ENCODE measurements at places on chromosomes 1 and 21.

GRCh38 chr1:106603616-106604015 lies 452.9 kb upstream of the PRMT6 start:
- no peak for DNase-seq

DNA sequence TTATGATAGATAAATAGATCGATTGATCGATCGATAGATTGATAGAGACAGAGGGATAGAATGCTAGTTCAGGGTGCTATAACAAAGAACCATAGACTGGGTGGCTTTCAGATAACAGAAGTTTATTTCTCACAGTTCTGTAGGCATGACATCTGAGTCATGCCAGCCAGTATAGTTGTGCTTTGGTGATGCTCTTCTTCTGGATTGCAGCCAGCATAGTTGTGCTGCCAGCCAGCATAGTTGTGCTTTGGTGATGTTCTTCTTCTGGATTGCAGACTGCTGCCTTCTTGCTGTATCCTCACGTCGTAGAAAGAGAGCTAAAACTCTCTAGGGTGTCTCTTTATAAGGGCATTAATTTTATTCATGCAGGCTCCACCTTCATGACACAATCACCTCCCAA lies 860.8 kb downstream of the BRINP3 start:
- no peak for DNase-seq

- no peak for DNase-seq
Observed at GRCh38 chr1:14767075-14767474, 168.6 kb downstream of the KAZN start.

DNA sequence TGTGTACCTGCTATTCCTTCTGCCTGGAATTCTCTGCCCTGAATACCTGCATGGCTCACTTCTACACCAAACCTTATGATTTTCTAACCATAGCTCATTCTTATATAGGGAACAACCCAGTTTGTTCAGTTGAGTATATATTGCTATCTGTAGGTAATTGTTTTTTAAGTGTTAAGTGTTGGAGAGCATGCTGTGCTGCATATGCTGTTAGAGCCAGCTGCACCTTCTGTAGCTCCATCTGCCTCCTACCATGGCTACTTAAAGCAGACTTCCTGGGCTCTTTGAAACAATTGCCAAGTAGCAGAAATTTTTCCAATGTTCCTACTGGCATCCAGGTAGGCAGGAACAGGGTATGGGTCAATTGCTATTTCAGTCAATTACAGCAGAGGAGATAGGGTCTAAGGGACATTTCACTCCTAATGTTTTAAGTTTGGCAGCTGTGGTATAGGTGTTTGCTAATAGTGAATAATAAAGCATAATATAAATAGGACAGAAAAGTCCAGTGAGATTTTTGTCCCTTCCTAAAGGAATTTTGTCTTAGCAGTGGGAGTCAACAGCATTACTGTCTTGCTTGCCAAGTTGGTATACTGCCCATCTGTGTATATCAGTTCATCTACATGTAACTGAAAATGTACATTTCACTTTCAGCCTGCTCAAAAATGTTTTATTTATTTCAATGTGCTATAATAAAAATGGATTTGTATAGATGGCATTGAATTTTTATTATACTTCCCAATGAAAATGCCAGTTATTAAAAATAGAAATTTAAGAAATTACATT lies 34.0 kb upstream of the C1orf115 start:
- no peak for DNase-seq

- no peak for DNase-seq
Observed at GRCh38 chr1:94852788-94853187, 32.6 kb downstream of the SLC44A3 start.

DNA sequence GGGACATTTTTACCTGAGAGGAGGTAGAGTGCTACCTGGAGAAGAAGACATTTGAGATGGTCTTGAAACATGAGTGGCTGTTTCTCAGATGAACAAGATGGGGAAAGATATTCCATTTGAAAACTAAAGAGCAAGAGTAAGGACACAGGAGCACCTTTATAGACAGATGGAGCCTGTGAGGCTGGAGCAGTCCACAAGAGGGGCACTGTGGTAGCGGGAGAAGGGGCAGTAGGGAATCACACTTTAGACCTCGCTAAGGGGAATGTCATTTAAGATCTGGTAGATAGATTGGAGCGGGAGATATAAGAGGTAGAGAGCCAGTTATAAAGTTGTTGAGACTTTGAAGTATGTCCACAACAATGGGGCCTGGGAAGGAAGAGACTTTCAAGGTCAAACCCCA lies 23.4 kb downstream of the DYNLT5 start:
- no peak for DNase-seq

DNA sequence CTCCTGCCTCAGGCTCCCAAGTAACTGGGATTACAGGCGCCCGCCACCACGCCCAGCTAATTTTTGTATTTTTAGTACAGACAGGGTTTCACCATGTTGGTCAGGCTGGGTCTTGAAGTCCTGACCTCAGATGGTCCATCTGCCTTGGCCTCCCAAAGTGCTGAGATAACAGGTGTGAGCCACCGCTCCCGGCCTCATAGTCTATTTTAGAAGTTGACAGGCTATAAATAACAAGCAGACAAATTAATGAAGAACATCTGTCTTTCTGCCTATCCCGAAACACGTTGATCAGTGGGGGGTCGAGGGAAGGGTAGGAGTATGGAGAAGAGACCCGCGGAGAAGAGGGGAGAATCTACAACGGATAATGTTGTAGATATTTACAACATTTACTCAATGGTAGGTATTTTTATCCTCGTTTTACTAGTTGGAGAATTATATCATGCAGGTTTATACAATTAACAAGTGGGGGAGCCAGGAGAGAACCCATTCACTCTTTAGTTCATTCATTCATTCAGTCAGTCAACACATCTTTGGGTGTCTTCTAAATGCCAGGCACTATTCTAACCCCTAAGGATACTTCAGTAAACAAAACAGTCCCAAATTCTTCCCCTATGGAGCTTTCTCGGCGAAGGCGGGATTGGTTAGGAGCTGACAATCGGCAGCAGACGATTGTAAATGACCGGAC lies 497 bp upstream of the IFNAR2 start:
- no peak for DNase-seq

DNA sequence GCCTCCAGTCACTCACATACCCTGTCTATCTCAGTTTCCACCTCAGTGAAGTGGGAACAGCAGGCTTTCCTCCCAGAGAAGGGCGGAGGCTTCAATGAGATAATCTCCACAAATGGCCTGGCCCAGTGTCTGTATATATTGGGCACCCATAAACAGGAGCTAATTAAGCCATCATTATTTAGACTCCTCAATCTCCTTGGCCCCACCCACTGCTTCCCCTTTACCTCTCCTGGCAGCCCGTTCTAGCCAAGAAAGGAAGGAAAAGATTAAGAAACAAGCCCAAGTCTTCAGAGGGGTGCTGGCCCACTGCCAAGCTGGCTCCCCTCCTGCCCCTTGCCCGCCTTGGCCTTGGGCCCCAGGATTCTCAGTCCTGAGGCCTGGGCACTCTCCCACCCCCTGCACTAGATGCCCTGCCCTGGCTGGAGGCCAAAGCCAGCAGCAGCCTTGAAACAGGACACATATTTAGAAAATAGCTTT lies 15.9 kb upstream of the EPB41 start:
- DNase-seq, result no peak

DNA sequence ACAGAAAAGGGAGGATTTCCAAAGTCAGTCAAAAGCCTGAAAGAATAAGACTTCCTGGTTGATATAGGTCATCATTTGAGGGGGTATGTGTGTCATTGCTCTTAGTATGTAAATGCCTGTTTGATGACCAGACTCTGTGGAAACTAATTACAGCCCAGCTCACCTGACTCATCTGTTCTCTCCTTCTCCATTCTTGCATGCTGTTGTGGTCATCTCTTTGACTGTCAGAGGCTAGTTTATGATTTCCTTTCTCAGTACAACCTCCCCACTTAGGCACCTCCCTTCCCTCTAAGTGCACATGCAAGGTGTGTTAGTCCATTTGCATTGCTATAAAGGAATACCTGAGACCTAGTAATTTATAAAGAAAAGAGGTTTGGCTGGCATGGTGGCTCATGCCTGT lies 2.4 kb upstream of the C1orf116 start:
- DNase-seq, result no peak

DNA sequence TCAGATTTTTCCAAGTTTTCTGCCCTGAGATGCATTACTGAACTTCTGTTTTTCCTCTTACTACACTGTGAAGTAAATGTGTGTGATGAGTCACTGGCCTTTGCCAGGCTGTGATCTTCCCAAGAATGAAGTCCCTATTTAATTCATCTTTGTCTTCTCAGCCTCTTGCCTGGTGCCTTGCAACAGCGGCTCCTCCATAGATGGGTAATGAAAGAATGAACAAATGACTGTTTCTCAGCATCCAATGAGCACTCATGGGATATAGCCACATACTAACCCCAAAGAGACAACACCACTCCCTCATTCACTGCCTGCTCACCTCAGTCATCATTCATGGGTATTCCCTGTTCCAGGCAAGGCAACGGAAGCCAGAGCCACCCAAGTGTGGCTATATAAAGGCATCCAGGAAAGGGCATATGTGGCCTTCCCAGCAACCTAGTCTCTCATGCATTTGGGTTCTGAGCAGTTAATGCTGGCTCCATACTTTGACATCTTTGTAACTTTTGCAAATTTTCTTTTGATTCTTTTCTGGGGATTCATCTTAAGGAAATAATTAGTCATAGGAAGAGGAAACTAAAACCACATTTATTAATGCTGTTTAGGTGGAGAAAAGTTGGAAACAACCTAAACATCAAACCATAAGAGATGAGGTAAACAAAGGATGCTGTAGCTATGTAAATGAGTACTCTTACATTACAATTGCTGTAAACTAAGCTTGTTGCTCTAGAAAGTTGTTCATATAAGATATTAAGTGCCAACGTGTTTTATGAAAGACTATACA lies 71.9 kb downstream of the HIVEP3 start:
- no peak for DNase-seq

- no peak for DNase-seq
Observed at GRCh38 chr1:166350490-166350889, 183.7 kb upstream of the FAM78B start.

- DNase-seq, result no peak
Observed at GRCh38 chr1:100404821-100405220, 52.5 kb downstream of the CDC14A start.

GRCh38 chr1:240320659-240321058 lies 229.0 kb downstream of the FMN2 start:
- no peak for DNase-seq

DNA sequence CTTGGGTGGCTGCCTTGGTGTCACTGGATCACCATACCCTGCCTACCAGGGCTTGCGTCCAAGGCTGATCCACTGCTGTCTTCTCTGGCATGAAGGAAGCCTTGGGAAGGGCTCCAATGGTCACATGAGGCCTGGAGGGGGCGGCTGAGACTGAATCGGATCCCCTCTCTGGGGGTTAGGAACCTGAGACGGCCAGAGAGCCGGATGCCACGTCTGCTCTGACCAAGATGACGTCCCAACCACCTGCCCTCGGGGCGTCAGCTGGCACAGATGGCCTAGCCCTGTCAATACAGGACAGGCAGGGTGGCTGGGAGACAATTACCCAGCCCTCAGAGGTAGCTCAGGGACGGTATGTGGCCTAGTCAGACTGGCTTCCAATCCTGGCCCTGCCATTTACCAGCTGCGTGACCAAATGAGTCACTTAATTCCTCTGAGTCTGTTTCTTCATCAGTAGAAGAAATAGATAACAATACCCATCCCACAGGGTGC lies 5.4 kb downstream of the TRIM62 start:
- DNase-seq, result no peak

DNA sequence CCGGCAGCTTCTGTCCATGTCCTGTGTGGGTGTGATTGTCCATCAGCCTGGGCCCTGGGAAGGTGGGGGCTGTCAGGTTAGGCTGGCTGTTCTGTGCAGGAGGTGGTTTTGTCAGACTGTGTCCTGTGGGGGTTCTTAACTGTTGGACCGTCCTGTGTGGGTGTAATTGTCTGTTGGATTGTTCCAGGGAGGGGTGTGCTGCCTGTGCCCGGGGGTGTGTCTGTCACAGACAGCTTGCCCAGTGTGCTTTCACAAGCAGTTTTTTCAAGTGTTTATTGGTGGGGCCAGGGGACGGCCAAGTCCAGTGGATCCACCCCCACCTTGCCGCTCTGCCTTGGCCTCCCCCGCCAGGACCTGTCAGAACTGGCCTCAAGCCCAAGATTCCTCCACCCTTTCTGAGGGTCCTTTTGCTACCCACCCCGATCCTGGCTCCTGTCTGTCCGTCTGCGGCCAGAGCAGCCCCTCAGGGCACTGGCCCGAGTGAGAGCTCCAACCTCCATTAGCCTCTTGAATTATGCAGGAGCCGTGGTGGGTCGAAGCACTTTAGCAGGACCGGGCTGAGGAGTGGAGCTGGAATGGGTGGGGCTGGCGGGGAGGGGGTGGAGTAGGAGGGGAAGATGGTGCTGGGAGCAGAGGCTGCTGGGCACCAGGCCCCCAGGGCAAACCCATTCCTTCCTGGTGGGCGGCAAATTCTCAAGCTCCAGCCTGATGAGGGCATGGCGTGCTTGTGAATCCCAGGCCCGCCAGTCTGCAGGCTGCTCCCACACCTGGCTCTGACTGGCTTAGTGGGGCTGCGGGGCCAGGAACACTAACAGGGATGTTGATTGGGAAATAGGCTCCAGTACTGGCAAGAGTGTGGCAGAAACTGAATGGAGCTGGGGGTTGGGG lies 47.2 kb downstream of the PTPRF start:
- no peak for DNase-seq

GRCh38 chr1:3393987-3394920 lies 60.2 kb upstream of the ARHGEF16 start:
- DNase-seq, result no peak

DNA sequence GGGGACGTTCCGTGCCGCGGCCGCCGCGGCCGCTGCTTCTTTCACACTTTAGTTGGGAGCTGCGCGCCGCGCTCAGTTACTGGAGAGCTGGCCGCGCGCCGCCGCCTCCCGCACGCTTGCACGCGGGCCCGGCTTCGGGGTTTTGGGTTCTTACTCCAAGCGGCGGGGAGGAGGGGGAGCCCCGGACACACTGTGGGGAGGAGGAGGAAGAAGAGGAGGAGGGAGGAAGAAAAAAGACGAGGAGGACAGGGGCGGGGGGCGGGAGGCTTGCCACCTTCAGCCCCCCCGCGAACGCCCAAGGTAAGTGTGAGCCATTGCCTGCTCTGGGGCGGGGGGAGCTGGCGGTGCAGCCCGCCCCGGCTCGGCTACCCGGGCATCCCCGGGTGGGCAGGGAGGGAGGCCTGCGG lies 243 bp downstream of the C1orf21 start:
- DNase-seq, result no peak

- DNase-seq, result no peak
Observed at GRCh38 chr1:4973341-4973740, 318.9 kb downstream of the AJAP1 start.

GRCh38 chr1:62989497-62989896 lies 205.6 kb downstream of the ATG4C start:
- no peak for DNase-seq

- no peak for DNase-seq
Observed at GRCh38 chr21:43728154-43728466, 9.2 kb downstream of the PDXK start.

DNA sequence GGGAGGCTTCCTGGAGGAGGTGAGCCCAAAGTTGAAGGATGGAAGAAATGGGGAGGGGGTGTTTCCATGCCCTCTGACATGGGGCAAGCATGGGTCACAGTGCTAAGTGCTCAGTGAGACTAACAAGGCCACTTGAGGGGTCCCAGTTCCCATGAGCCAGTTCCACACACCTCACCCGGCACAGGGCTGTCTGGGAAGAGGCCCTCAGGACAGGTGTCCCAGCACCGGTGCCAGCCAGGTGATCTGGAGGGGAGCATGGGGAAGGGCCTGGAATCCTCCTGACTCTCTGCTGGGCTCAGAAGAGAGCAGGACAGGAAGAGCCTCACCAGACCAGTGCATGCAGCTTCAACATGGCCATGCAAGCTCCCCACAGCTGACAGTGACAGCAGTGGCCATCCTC lies 294.7 kb upstream of the VAMP3 start:
- DNase-seq, result no peak

- DNase-seq, result no peak
Observed at GRCh38 chr1:205441318-205441633, 14.6 kb downstream of the BLACAT1 start.

GRCh38 chr1:165933446-165934170 lies 106.2 kb downstream of the UCK2 start:
- DNase-seq, result no peak
